ENCODE measurements at places on chromosomes 11 and 22.

DNA sequence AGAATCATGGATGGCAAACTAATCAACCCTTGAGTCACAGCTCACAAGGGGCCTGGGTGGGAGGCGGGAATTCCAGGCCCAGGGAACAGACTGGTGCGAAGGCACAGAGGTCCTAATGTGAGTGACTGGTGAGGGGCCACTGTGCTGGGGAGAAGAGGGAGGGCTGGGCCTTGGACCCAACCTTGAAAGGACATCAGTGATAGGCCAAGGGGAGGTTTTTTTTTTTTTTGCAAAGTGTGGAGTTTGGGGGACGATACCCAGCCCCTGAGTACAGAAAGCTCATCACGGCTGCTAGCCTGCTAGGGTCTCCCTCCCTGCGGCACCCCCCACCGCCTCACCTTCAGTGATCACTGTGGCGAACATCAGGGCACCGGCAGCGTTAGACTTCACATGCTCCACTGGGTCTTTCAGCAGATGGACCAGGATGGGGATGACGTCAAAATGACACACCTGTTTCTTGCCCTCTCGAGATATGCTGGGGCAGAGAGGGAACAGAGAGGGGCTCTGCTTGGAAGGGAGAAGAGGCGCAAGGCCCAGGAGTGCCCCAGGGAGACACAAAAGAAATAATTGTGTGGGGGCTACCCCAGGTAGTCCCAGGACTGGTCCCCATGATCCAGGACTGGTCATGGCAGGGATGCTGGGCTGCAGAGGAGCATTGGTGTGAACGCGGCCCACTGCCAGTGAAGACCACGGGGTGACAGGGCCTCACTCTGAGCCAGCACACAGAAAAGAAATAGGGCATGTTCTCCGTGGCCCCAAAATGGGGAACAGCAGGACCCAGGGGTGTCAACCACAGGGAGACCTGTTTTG is 8.6 kb upstream of the GNAZ start:
- DNase-seq: no peak

- no peak for DNase-seq
These were observed 10.3 kb upstream of the WNT7B start for GRCh38 chr22:45987136-45987861.

DNA sequence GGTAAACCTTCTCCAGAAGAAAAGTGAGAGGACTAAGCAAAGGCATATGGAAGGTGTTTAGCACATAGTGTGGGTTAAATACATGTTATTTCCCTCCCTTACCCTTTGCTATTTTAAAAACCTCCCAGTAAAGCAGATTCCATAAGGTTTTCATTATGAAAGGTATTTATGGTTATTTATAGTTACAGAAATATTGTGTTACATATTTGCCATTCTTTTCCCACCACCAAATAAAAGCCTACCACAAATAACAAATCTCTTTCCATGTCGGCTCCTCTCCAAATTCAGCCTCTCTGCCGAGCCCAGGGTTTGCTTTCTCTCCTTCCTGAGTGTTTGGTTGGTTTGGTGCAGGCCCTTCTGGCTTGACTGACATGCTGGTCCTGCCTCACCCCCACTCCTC is 64.4 kb downstream of the INSC start:
- DNase-seq: no peak

DNA sequence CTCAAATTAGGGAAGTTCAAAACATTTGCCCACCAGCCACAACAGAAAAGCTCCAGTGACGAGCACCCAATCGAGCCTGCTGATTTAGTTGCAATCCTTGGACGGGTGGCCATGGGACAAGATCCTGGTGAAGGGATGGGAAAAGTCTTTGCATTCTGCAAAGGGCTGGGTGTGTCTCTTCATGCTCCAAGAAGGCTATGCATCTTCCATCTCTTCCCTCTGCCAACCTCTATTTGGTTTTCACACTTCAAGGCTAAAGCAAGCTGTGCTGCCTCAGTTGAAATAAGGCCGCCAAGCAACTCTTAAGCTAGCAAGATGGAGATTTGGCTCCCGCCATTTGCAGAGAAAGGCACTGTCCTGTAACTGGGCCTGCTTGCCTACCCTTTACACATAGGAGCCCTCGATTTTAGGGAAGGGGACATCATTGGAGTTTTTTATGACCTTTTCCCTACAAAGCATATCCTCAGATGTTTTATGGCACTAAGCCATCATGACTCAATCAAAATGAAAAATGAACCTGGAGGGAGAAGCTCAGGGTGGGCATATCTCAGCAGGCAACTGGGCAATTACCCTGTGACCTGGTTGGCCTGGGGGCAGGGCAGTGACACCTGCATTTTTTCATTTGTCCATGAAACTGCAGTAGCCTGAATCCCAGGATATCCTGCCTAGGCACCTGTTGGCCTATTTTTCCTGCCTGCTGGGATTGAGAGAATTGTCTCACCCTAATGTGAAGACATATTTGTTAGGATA is 45.0 kb upstream of the BLID start:
- no peak for DNase-seq

DNA sequence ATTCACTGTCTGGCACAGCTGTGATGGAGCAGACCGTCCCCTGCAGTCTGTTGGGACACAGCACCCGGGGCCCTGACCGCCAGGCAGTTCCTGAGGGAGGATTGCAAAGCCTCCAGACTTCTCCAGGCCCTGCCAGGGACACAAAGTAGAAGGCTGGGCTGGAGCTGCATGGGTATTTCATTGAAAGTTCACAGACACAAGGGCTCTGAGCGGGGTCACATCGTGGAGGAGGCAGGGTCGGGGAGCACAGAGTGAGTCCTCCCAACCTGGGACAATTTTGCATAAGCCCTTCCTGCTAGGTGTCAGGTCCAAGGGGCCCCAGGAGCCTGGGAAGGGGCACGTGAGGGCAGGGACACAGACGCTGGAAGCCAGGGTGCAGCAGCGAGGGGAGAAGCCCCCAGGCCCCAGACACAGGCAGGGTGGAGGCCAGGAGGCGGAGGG is 15.7 kb downstream of the IFITM10 start:
- DNase-seq: no peak

DNA sequence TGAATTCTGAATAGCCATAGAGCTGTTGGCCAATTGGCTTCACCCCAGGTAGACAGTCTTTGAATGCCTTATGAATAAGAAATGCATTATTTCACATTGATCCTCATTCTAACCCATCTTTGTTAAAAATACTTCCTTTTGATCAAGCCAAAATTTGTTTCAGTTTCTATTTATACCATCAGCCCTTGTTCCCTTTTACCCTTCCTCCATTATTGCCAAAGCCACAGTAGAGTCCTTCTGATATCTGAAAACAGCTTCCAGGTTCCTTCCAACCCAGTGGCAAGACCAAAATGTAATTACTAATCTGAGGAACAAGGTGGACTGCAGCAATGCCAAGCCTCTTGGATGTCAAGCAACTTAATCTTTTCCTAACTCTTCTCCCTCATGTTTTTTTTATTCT is 458.8 kb downstream of the BUD13 start:
- DNase-seq: no peak

DNA sequence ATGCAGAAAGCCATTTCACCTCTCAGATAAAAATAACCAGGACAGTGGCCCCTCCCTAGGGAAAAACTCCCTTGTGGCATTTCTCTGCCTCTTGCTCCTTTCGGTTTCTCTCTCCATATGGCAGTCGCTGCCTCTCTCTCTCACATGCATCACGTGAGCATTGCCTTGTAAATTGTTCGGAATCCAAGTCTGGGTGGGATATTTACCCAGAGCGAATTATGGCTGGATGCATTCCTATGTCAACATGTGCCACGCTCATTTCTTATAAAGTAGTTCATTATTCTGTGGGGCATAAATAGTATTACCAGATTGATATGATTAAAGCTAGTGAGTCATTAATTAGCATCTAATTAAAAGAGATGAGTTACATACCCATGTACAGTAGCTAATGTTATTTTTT is 392.9 kb downstream of the INSC start:
- no peak for DNase-seq

- no peak for DNase-seq
These were observed 31.1 kb downstream of the DKK3 start for GRCh38 chr11:11977206-11977938.

DNA sequence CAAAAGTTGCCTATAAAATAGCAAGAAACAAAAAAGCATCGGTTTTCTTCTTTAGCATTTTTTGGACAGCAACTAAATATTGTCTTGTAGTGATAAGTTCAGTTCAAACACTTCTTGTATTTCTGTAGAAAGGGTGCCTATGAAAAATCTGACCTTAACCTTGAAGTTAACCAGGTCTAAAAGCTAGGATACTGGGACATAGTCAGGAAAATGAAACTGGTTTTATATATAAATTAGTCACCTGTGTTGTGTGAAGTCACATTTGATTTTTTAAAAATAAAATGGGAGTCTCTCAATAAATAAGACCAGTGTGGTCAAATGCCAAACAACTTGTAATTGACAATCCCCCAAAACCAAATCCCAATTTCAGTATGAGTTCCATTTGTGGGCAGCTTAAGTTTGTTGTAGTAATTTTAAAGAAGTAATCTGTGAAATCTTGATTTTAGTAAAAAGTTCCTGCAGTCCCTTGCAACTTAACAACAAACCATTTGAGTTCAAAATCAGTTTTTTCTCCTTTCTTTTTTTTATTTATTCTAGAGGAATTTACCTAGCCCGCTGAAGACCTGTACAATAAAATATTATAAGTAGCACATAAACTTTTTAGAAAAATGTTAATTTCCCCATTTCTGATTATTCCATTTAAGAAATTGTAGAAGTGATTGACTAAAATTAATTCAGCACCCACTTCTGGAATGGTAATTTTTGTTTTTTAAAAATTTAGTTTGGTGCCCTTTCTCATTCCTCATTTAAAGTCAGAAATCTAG is 84.5 kb upstream of the PPARA start:
- no peak for DNase-seq

DNA sequence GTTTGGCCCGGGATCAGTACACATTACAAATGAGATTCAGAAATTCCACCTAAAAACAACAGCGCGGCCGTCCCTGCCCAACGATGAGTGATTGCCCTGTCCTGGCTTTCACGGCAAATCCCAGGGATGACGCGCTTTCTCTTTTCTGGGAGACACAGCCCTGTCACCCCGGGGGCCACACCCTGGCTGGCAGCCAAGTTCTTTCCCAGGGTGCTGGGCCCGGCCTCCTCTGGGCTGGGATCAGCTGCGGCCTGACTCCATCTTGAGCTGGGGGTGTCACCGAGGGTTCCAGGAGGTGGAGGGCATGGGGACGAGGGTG is 82.7 kb downstream of the FBLN1 start:
- no peak for DNase-seq

Measured in GM19239 (cell line).